ENCODE measurements at places on chromosomes 11 and 22.

DNA sequence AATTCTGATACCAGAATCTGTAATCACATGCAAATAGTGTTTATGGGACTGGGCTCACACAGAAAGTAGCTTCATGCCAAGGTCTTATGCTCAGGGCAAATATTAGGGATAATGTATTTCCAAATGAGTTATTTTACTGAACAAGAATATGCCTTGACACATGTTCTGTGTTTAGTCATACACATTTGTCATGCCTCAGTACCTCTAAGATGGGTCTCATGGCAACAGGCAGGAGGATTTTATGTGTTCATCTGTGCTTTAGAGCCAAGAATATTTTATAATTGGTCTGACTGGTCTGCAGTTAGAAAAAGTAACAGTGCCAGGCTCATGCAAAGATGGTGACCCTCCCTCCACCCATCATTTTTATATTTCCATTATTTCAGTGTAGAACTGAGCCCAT, 49.1 kb downstream of the JAM3 start:
- no peak for DNase-seq

DNA sequence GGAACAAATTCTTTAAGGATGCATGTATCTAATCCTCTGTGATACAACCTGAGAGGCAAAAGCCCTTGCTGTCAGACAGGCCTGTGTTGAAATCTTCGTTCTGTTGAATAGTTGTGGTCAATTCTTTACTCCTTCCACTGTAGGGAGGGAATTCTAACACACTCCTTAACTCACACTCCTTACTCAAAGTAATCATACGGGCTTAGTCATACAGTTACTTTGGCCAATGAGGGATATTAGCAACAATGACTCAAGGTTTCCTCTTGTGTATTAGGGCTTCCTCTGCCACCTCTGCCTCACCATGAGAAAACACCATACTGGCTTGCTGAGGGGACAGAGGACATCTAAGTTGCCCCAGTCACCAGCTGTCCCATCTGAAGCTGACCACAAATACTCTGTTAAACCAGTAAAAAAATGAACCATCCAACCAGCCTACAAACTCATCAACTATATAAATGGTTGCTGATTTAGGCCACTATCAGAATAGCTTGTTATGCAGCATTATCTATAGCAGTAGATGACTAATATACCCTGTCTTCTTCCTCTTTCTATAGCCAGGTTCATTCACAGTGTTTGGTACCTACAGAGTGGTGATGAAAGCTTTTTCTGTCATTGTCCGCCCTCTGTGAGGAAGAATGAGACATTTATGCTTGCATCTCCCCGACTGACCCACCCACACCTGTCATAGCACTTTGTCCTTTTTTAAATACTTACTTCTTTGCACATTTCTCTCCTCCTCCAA, 322.8 kb upstream of the SYN3 start:
- no peak for DNase-seq

- no peak for DNase-seq
Observed at GRCh38 chr22:40156001-40156516, 21.7 kb upstream of the TNRC6B start.

DNA sequence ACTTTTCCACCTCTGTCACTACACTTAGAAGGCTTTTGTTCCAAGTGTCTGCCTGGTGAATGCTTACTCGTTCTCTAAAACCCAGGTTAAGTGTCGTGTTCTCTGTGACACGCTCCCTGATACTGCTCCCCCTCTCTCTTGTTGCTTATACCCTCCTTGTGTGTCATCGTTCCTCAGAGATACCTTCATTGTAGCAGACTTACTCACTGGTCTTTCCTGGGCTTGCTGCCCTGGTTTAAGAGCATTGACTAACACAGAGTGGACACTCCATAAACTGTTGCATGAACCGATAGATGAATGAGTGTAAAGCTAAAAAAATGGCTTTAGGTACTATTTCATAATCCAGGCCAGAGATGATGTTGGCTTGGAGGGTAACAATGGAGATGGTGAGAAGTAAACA, 171.3 kb downstream of the GRIK4 start:
- DNase-seq = no peak

DNA sequence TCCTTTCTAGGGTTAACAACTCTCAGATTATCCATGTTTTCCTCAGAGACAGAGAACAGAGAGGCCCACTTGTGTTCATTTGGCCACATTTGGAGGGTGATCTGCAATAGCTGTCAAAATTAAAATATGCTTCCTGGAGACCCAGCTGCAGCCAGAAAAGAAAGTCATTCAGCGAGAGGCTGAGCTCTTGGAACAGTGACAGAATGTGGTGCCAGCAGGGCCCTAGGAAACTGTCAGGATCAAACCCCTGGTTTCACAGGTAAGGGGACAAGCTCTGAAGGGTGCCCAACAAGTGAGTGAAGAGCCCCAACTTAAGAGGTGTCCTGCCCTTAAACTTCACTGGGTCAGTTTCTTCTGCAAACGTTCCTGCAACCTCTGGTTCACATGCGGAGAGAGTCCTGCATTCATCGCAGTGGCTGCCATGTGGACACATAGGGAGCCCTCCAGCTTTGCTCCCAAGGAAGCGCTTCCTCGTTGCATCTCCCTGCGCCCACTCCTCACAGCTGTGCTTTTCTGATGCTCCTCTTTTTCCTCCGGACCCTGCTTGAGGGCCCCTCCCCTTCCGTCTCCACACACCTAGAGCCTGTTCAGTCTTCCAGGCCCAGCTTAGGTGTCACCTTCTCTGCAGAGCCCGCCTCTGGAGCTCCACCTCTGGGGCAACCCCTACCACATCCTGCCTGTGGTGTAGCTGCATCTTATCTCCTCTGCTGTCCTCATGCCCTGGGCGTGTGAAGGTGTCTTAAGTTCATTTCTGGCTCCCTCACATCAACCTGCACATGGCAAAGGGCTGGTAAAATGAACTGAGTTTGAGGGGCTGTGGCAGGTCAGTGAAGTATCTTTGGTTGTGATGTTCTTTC, 3.9 kb downstream of the UCP3 start:
- DNase-seq = no peak

DNA sequence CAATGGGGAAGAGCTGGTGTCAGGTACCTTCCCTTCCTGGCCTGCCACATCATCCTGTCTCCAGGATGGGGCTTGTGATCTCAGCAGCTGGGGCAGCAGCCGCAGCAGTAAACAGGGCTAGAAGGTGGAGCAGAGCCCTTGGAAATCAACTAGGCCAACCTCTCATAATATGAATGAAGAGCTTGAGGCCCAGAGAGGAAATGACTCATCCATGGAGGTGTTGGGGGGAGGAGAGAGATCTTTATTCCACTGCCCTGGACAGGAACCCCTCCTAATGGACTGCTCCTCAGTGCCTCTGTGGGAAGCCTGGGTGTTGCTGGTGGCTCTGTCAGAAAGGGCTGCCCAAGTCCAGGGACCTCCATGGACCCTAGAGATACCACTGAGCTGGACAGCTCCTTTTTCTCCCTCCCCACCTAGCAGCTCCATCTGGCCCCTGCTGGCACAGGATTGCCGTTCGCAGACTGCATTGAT, 111.8 kb downstream of the OSBP2 start:
- DNase-seq = no peak
